GM18507 (cell line): ENCODE measurements at places on chromosomes 2 and 18.

DNA sequence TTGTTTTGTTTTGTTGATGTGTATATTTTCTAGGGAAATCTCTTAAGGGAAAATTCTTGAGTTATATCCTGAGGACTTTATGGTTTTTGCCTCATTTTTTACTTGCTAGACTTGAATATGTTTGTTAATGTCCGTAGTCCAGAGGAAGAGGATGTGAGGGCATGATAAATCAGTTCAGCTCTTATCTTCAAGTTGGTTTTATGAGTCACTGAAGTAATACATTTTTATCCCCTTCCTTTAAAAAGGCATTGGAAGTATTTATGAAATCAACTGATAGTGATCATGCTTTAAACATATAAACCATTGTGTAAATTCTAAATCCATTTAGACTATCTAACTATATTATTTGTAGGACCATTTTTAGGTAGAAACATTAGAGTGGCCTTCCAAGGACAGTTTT is 43.9 kb upstream of the CYBRD1 start:
- DNase-seq: no peak

GRCh38 chr2:25309402-25309801 is 32.3 kb downstream of the DNMT3A start:
- no peak for DNase-seq

DNA sequence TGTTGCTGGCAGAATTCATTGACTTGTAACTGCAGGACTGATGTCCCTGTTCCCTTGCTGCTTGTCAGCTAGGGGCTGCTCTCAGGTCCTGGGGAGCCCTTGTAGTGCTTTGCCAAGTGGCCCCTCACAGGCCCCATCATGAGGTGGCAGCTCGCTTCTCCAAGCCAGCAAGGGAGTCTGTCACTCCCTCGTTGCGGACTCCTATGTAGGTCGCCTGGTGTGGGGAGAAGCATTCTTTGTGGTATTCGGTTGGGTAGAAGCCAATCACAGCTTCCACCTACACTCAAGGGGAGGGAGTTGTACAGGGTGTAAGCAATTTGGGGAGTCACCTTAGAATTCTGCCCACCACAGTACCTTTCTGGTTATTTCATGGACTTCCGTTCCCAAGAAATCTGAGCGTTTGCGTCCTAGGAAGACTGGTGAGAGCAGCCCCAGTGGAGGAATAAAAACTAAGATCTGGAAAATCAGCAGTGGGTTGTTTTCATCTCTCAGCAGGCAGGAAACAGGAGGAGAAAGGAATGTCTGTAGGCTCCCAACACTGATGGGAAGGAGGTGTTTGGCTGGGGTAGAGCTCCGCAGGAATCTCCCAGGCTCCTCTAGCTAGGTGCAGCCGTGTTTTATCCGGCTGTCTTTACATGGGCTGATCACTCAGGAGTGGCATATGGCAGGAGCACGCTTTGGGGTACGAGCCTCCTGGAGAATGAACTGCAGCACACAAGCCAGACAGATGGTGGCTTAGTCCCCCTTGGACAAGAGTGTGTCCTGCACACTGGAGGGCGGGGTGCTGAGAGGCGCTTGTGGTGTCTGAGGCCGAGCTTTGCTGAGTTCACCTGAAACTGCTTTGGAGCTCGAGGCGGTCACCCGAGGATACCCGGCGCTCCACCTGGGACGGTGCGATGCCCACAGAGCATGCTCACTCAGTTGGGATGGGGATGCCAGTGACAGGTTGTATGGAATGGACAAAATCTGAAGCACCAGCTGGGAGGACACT is 58.3 kb downstream of the LDLRAD4 start:
- DNase-seq: no peak

GRCh38 chr18:75735291-75735690 is 307.8 kb upstream of the SMIM21 start:
- no peak for DNase-seq

DNA sequence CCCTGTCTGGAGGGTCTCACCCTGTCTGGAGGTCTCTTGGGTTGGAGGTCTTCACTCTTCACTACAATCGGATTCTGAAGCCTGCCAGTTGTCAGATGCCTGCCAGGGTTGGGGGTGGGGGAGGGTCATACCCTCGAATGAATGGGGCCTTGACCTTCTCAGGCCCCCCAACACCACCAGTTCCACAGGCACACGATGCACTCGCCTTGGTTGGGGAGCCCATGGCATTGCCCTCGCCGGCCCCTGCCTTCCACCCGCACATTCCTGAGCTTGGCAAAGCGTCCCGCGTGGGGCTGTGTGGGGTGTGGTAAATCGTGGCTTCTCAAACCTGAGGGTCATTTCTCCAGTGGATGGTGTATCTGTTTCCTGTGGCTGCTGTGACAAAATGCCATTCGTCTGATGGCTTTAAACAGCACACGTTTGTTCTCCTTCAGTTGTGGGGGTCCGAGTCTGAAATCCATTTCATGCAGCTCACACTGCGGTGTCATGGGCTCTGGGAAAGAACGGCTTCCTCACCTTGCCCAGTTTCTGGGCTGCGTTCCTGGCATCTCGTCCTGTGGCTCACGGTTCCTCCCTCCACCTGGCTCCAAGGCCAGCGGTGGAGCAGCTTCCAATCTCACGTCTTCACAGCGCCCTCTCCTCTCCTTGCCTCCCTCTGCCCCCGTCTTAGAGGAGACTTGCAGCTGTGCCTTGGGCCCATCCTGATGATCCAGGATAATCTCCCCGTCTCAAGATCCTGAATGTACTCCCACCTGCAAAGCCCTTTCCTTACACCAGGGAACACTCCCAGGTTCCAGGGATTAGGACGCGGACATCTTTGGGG is 38.0 kb upstream of the HPCAL1 start:
- DNase-seq: no peak

GRCh38 chr18:61609131-61609530 is 275.9 kb downstream of the CDH20 start:
- DNase-seq: no peak

GRCh38 chr2:48050711-48051110 is 144.4 kb upstream of the FBXO11 start:
- DNase-seq: no peak

DNA sequence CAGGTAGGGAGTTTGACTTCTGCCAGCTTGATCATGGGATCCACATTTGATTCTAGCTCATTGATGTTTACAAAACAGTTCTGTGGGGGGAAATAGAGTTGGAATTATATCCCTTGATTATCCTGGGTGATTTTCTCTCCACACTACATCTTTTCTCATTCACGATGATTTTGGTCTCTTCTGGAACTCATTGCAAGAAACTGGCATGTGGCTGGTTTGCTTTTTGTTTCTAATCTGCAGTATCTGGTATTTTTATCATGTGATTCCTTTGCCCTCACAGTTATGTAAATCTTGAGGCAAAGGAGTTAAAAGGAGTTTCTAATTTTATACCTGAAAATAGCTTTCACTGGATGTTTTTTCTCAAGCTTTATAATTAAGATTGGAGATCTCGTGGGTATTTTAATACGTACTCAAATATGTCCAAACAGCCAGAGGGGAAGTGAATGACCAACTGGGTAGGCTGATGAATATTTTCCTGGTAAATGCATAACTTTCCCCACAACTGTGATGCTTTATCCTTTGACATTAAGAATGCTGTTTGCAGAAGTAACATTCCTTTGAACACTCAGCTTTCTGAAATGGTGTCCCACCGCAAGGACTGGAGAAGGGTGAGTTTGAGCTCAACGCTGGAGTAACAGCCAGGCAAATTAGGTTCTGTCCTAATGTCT is 502.9 kb upstream of the ZEB2 start:
- no peak for DNase-seq
